Amygdala (tissue), 56 donors: ENCODE measurements at places on chromosomes 5 and 9.

DNA sequence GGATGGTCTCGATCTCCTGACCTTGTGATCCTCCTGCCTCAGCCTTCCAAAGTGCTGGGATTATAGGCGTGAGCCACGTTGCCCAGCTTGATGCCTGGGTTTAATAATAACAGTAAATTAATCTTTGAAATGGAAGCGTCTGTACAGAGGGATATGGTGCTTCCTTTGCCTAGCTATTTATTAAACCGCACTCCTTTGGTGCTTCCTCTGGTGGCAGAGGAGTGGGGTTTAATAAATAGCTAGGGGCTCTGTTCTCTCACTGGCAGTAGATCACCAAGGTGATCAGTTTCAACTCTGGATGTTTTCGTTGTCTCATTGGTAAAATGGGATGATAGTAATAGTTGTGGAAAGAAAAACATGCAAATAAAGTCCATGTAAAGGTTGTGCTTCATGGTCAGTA is 1122.5 kb upstream of the WWC1 start:
- no peak for DNase-seq

GRCh38 chr5:132898094-132898493 is 24.6 kb downstream of the LEAP2 start:
- no peak for DNase-seq

DNA sequence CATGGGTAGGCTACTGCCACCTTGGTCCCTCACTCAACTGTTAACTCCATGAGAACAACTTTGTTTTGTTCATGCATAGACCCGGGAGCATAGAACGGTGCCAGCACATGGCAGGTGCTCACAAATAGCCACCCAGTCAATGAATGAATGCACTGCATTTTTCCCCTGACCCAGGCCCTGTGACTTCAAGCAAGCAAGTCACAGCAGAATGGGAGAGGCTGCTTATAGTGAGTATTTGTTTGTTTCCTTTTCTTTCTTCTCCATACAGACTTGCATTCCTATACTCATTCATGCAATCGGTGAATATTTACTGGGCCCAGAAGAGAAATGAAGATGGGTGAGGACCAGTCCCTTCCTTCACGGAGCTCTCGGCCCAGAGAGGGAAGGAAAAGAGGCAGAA is 62.0 kb downstream of the SHB start:
- DNase-seq, result no peak

GRCh38 chr5:116076496-116076895 is 8.3 kb upstream of the COMMD10 start:
- no peak for DNase-seq

- DNase-seq, result no peak
Observed at GRCh38 chr5:79795764-79796398, 106.2 kb downstream of the CMYA5 start.
